Progenitor cell of endocrine pancreas (in vitro differentiated cells): ENCODE measurements at places on chromosomes 3 and 15.
A peak's percentile ranks its signal among the peaks of the same experiment; 100 is the strongest.

GRCh38 chr15:61869656-61870055 is 190.6 kb downstream of the VPS13C start:
- DNase-seq, result no peak

- DNase-seq, result peak; percentile 15
Observed at GRCh38 chr3:71725271-71725991, at the start of gene EIF4E3. EIF4E3 (minus strand) TSS chr3:71725402; CDS start chr3:71725367, 35 bp downstream.

GRCh38 chr3:127175272-127175671 is 17.7 kb upstream of the PRR23E start:
- no peak for DNase-seq

DNA sequence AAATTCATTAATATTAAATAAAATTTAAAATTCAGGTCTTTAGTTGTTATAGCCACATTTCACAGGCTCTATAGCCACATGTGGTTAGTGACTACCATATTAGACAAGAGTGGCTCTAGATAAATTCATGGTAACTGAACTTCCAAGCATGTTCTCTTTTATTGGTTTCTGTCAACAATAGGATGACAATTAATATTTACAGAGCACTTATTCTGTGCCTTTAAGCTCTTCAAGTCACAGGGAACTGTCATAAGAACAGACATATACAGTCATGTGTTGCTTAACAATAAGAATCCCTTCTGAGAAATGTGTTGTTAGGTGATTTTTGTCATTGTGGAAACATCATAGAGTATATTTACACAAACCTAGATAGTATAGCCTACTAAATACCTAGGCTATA is 38.8 kb upstream of the SLC25A36 start:
- DNase-seq, result no peak

- DNase-seq, result no peak
Observed at GRCh38 chr3:123702720-123703119, 117.9 kb upstream of the HACD2 start.

DNA sequence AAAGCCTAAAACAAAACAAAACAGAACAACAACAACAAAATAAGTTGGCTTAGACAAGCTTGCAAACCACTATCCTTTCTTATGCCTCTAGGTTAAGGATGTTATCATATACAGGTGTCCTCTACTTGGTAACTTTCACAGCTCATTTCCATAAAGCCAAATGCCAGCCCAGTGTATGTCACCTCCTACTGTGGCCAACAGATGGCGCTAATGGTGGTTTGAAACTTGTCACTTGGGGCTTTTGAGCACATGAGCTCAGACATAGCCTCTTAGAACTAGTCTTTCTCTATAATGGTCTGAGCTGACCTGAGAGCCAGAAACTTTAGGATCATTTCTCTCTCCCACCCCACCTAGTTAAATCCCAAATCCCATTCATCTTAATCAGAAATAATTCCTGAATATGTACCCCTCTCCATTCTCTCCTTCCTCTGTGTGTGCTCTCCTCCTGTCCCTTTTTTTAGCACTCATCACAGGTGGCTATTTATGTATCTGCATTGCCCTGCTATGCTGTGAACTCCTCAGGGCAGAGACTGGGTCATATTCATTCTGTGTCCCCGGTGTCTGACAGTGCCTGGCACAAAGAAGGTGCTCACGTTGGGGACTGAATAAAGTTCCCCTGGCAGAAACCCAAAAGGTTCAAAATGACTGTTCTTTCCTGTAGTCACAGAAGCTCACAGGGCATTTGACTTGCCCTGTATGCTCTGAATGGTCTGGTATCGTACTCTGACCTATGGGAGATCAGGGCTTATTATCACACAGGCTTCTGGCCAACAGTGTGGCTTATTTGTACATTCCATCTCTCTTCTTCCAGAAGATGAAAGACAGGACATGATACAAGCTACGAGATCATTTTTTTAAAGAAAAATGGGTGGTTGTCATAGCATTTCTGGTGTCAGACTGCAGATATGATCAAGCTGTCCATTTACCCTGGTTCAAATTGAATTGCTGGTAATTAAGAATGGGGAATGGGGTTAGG is 319.3 kb upstream of the AZI2 start:
- peak; percentile 56 for DNase-seq

- no peak for DNase-seq
Observed at GRCh38 chr3:112089956-112090886, 4.0 kb downstream of the C3orf52 start.

DNA sequence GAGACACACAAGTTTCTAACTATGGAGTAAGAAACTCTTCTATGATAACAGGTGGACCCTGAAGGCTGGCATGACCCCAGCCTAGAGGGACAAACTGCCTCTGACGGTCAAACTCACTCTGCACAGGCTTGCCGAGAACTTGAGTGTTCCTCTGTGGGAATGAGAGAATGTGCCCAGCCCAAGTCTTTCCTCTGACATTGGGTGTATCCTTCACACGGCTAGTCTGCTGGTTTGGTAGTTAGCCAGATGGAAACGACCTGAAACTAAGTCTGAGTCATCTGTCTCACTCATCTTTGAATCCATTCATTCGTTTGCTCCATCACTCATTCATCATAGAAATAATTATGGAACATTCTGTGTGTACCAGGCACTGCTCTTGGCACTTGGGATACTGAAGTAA is 198.4 kb downstream of the ATP10A start:
- no peak for DNase-seq

DNA sequence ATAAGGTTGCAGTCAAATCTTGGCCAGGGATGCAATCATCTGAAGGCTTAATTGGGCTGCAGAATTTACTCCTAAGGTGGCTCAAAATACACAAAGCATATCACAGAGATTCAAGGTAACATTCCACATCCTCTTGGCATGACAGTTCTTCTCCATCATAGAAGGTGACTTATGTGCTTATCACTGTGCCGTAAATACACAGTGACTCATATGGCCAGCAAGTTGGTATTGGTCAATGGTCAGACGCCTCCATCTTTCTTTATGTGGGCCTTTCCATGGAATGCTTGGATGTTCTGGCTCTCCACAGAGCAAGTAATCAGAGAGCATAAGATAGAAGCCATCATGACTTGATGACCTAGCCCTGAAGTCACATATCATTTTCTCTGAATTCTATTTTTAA is 168.8 kb upstream of the ST8SIA2 start:
- DNase-seq, result no peak
